ENCODE measurements at places on chromosomes 3 and 15.

GRCh38 chr3:78645628-78646310 lies 1122.0 kb downstream of the ROBO1 start:
- peak; percentile 24 for DNase-seq

DNA sequence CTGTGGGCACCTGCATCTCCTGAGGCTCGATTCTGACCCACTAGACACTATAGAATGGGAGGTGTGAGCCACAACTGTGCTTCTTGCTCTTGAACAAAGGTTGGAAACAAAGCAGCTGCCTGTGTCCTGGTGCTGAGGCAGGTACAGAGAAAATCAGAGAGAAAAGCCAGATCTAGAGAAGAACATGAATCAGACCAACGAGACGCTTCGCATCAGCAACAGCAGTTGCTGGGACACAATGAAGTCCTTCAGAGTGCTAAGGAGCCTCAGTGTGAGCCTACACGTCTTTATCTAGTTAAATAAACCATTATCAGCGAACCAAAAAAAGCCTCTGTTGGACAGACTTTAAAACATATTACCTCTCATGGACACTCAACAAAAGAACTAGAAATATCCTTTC lies 86.3 kb upstream of the MEX3B start:
- DNase-seq = no peak

GRCh38 chr3:46849045-46849631 lies 14.1 kb downstream of the MYL3 start:
- no peak for DNase-seq

DNA sequence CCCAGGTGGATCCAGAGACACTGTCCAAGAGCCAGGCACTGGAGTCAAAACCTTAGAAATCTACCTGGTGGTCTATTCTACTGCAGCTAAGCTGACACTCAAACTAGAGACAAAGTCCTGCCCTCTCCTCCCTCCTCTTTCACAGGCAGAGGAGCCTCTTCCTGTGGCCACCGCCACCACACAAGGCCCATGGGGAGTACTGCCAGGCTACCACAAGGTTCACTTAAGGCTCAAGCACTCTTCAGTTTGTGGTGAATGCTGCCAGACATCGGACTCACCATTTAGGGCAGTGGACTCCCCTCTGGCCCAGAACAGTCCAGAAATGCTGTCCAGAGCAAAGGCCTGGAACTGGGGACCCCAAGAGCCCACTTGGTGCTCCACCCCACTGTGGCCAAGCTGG lies 160.9 kb downstream of the ADAMTS17 start:
- DNase-seq = no peak

GRCh38 chr15:27342991-27343390 lies 372.0 kb downstream of the GABRG3 start:
- DNase-seq = no peak

- DNase-seq = no peak
Measured at GRCh38 chr3:3699816-3700633, 99.2 kb upstream of the LRRN1 start.

GRCh38 chr3:100009276-100010086 lies 104.8 kb downstream of the FILIP1L start:
- DNase-seq = no peak

GRCh38 chr15:85579957-85580694 lies 199.7 kb downstream of the AKAP13 start:
- DNase-seq = peak; percentile 79

DNA sequence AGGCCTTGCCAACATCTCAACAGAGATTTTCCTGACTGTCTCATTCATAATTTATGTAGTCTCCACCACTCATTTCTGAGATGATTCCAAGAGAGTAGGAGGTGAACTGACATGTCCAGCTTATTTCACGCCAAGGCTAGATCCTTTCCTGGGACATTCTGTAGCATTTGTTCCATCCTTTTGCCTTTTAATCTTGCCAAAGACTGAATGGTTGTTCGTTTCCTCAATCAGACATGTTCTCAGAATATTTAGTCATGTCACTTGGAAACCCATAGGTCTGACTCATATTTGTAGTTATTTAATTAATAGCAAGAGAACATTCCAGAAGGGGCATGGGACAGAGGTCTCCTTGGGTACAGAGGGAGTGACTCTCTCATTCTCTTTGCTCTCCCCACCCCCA lies 80.9 kb downstream of the DHX36 start:
- no peak for DNase-seq

GRCh38 chr15:70923311-70924080 lies 30.9 kb downstream of the LRRC49 start:
- no peak for DNase-seq

GRCh38 chr3:97949110-97949485 lies 23.1 kb downstream of the RIOX2 start:
- DNase-seq = no peak
